ENCODE measurements at places on chromosomes 7 and 10.
A peak's percentile ranks its signal among the peaks of the same experiment; 100 is the strongest.

GRCh38 chr10:5975641-5976473 is 1.5 kb downstream of the IL15RA start:
- peak; percentile 4 for DNase-seq

DNA sequence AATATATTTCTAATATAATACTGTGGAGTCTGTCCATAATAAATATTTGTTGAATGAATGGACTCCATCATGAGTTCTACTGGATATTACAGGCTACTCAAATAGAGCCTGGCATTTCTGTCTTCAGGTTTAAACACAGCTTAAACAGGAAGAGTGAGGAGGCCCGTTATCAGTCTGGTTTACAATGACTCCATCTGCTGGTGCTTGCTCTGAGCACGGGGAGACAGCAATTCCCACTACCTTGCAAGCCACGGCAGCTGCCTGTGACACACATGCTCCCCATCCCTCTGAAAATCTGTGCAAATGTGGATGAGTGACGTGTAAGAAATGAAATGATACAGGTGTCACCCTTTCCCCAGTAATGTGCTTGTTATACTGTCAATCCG is 293.5 kb upstream of the IMMP2L start:
- DNase-seq = no peak

DNA sequence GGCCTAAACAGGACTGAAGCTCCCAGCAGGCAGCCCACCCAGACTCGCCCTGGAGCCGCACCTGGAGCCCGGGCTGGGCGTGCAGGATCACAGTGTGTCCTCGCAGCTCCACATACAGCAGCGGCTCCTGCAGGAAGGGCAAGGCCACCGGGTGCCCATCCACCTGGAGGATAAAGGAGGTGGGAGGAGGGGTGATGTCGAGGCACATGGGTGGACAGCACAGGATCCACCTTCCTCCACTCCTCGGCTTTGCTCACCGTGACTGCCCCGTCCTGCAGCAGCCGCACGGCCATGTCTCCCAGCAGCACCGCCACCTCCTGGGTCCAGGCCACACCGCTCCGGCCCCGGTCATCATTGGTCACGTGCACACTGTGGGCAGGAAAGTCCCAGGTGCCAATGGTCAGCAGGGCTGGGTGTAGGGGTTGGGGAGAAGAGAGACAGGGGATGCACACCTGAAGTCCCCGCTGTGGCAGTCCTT is 16.8 kb downstream of the ATP6V1F start:
- no peak for DNase-seq

GRCh38 chr7:24576171-24577025 is 3.1 kb downstream of the PALS2 start:
- DNase-seq = no peak

DNA sequence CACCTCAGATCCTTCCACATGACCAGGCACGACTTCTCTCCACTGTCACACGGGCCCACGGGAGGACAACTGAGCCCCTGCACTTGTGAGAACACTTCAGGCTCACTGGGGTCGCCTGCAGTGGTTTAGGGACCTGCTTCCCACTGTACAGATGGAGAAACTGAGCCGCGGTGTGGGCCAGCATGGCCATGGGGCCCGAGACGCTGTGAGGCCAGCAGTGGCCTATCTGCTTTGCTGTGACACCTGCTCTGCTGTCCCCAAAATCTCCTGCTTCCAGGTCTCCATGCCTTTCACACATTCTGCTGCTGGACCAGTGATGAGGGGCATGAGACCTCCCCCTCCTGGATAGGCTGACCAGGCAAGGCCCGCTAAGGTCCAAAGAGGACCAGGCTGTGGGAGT is 75.8 kb upstream of the PAX2 start:
- DNase-seq = no peak
